Femur (tissue), 1 donor: ENCODE measurements at places on chromosomes 3 and 15.
A peak's percentile ranks its signal among the peaks of the same experiment; 100 is the strongest.

DNA sequence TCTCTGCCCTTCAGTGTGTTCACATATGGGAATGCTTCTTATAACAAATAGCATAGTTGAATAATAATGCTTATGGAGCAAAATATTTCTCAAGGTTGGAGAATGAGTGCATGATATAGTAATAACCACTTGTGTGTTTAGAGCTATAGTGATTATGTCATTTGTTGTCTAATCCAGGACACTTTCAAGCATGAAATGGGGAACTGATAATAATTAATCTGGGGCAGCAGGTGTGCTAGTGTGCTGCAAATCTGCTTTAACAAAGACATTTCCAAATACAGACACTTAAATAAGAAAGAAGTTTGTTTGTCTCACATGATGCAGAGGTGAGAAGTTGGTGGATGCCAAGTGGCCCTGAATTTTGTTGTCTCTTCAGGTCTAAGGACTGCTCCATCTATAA, 579.3 kb upstream of the GRM7 start:
- DNase-seq: no peak

GRCh38 chr15:48642795-48643194, 2.7 kb downstream of the FBN1 start:
- DNase-seq: no peak

DNA sequence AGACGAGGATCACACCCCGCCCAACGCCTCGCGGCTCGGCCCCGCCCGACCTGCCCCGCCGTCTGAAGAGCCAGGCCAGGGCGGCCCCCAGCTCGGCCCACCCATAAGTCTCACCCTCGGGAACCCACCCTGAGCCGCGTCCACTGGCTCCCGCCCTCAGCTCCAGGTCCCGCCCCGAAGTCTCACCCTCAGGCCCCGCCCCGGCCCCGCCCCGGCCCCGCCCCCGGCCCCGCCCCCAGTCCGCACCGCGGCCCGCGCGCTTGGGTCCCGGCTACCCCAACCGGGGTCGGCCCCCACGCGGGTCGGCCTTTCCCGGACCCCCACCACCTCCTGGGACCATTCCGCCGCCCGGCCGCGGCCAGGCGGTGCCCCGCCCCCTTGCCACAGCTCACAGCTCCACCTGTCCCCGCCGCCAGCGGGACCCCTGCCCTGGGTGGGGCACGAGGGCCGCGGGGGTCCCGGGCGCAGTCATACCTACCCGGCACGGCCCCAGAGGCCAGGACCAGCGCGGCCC, 489 bp downstream of the CSPG5 start:
- DNase-seq: peak; percentile 63

- DNase-seq: no peak
These were observed 945.1 kb downstream of the ROBO1 start for GRCh38 chr3:78822726-78823125.

DNA sequence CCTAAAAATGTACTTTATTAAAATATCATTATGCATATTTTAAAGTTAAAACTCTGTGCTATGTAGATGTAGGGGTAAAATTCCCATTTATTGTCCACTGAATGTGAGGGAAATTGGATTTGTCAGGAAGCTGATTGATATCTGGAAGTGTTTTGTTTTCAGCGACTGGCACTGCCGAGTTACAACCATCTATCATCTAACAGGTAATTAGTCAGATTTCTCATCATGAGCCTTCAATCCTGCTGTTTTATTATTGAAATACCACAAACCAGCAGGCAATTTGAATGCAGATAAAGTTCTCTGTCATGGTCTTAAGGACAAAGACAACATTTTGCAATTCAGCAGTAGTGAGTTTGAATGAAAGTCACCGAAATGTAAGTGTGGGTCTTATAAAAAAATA, 40.5 kb downstream of the ZIC1 start:
- DNase-seq: no peak

DNA sequence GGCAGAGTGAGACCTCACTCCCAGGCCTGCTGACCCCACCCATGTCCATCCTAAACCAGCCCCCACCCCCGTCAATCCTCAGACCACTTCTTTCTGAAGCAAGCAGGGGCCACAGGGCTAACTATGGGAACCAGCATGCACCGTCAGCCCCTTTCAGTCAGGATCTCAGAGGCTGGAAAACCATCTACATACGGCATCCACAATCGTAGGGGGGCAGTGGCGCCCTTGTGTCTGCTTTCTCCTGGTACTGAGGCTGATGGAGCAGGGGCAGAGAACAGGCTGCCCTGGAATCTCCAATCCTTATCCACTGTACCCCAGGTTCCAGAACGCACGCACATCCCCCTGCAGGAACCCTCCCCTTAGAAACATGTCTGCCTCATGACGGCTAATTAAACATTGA, 56.6 kb downstream of the XXYLT1 start:
- no peak for DNase-seq

GRCh38 chr3:115913069-115913686, 289.9 kb downstream of the GAP43 start:
- DNase-seq: no peak

- no peak for DNase-seq
These were observed 760.1 kb upstream of the NECTIN3 start for GRCh38 chr3:110311541-110311940.

- DNase-seq: no peak
These were observed 11.3 kb downstream of the CPN2 start for GRCh38 chr3:194339840-194340239.

DNA sequence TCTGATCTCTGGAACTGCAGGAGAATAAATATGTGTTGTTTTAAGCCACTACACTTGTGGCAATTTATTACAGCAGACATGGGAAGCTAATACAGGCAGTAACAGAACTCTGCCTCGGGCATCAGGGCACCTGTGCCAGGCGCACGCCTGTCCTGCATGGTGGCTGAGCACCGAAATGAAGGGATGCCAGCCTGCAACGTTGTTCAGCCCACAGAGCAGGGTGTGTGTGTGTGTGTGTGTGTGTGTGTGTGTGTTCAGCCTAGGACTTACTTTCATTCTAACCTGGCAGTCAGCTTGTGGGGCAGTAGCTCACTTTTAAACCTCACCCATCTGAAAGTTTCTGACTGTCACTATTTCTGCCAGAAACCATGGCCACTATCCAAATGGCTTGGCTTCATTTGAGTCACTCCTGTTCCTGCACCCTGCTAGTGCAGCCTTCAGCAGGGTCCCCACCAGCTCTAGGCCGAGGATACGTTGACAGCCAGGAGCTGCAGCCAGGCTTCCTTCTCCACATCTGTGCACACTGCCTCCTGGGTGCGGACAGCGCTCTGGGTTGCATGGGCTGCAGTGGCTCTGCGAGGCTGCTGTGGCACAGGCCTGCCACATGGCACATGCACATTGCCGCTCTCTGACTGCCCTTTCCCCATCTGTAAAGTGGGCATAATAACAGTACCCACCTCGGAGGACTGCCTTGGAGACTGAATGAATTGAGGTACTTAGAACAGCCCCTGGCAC, 4.5 kb downstream of the UROC1 start:
- no peak for DNase-seq

- no peak for DNase-seq
These were observed 18.7 kb downstream of the DNASE1L3 start for GRCh38 chr3:58192069-58192468.

- DNase-seq: no peak
These were observed 7.8 kb upstream of the RHCG start for GRCh38 chr15:89504166-89504565.
